ENCODE measurements at places on chromosomes 1 and 21. TPM values are rescaled to one million over a fixed set of nuclear protein-coding genes. Genes with fewer than 3 reads are reported as not detected.

GRCh38 chr21:41048623-41049022 is 119.3 kb upstream of the BACE2 start:
- no peaks in the 10 kb centered on the region for H3K36me3 ChIP-seq
- peaks cover 10% of the 10 kb centered on the region for H3K4me1 ChIP-seq
- no peak overlapping the region for H3K4me3 ChIP-seq

DNA sequence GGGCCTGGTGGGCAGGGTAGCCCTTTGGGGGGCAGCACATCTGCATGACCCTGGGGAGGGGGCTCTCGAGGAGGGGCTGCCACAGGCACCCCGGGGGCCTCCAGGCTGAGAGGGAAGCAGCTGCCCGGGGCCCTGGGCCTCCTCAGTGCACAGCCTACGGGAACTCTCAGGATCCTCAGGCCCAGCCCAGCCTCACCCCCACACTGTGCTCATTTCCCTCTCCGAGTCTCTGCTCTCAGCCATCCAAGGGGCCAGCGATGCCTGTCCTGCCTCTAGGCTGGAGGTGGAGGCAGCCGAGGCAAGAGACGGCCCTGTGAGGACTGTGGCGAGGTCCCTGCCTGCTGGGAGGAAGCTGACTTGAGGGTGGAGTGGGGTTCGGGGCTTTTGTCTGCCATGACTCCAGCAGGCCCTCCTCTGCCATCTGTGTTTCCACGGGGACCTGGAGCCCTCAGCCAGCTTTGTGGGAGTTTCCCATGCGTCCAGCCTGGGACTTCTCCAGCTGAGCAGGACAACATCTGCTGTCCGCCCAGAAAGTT is 7.2 kb upstream of the PLEKHG5 start:
- H3K36me3 ChIP-seq, result no peaks in the 10 kb centered on the region
- no peaks in the 10 kb centered on the region for H3K27me3 ChIP-seq
- peaks cover 17% of the 10 kb centered on the region for H3K4me1 ChIP-seq
- H3K4me3 ChIP-seq, result no peak overlapping the region
- no peak overlapping the region for H3K27ac ChIP-seq
- DNase-seq, result no peak

DNA sequence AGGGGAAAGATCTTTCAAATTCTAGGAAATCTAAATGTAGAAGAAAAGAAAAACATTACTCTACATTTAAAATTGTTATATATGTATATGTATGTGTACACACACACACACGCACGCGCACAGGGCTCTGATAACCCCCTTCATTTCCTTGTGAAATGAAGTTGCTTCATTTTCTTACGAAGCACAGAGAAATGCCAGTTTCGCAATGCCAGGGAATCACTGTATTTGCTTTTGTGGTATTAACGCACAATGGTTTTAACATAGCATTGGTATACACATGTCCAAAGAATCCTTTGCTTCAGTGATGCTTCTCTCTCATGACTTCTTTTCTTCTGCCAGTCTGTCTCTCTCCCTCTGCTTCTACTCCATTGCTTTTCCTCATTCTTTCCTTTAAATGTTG is 8.4 kb upstream of the DDAH1 start:
- DNase-seq, result no peak
- no peak overlapping the region for H3K4me3 ChIP-seq
- H3K27ac ChIP-seq, result no peak overlapping the region
- H3K4me1 ChIP-seq, result no peaks in the 10 kb centered on the region
- no peaks in the 10 kb centered on the region for H3K36me3 ChIP-seq
- no peaks in the 10 kb centered on the region for H3K27me3 ChIP-seq

DNA sequence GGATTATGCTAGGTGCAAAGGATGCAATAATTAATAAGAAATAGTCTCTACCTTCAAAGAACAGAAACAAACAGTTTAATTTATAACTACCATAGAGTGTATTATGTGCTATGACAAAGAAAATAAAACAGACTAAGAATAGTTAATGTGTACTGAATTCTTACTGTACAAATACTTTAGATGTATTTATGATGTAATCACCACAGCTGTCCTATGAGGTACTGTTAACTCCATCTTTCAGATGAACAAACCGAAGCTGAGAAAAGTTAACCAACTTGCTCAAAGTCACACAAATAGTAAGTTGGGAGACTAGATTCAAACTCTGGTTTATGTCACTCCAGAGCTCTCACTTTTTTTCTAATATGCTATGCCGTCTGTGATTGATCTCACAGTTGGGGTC is 77.0 kb upstream of the FGGY start:
- DNase-seq, result no peak
- no peaks in the 10 kb centered on the region for H3K36me3 ChIP-seq
- H3K27ac ChIP-seq, result no peak overlapping the region
- no peak overlapping the region for H3K4me3 ChIP-seq
- no peaks in the 10 kb centered on the region for H3K27me3 ChIP-seq
- peaks cover 5% of the 10 kb centered on the region for H3K4me1 ChIP-seq

DNA sequence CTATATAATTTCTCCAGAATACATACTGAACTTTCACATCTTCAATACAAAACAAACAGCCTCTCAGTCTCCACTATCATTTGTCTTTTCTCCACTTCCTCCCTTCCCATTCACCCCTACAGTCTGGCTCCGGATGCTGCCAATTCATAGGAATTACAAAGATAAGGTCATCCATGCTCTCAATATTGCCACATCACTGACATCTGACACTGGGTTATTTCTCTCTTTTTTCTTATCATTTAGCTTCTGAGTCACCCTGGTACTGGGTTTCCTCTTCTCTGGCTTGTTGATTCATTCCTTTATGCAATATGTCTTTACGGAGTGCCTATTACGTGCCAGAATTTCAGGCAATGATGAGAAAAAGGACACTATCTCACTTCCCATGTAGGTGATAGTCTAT is 3.1 kb upstream of the SH3BP5L start:
- no peak overlapping the region for H3K27ac ChIP-seq
- H3K4me3 ChIP-seq, result no peak overlapping the region
- no peak for DNase-seq
- H3K36me3 ChIP-seq, result no peaks in the 10 kb centered on the region
- no peaks in the 10 kb centered on the region for H3K27me3 ChIP-seq

DNA sequence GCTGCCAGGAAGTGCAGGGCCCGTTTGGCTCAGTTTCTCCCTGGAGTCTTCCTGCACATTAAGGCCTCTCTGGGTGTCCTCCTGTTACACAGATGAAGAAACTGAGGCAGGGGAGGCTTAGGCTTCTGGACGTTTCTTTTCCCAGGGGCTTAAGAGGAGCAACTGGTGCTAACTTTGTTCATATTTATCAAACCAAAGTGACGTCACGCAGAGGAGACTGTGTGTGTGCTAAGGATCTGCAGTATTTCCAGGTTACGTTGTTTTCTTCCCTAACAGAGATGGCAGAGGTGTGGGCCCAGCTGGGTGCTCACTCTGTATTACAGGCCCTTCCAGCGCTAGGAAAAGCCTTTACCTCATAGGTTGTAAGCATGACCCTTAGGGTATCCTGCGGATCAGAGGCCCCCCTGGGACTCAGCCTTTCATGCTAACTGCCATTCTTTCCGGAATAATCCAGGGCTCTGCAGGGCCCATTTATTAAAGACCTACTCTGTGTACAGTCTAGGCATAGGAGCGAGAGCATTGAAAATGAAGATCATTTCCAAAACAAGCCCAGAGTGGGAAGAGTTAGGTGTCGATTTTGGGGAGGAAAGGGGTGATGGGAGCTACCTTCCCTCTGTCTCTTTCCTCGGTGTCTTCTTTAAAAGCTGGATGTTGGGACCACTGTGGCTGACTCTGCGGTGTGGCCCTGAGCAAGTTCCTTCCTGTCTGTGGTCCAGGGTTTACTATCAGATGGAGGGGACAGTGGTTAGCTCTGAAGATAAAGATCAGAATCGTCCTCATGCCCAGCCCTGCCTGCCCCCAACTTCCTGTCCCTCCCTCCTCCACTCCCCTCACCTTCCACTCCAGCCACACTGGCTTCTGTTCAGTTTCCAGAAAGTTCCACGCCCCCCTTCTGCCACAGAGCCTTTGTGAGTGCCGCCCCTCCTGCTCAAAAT is 4.6 kb downstream of the AGTRAP start:
- peaks cover 20% of the 10 kb centered on the region for H3K4me1 ChIP-seq
- H3K4me3 ChIP-seq, result no peak overlapping the region
- H3K27me3 ChIP-seq, result no peaks in the 10 kb centered on the region
- H3K36me3 ChIP-seq, result no peaks in the 10 kb centered on the region

GRCh38 chr21:37746849-37747248 is 169.4 kb downstream of the KCNJ6 start:
- H3K4me3 ChIP-seq, result no peak overlapping the region
- no peaks in the 10 kb centered on the region for H3K36me3 ChIP-seq
- no peak for DNase-seq
- no peaks in the 10 kb centered on the region for H3K4me1 ChIP-seq
- H3K27me3 ChIP-seq, result no peaks in the 10 kb centered on the region

GRCh38 chr1:234683861-234684632 is 74.1 kb upstream of the IRF2BP2 start:
- H3K27ac ChIP-seq, result peak overlapping the region; percentile 89
- no peaks in the 10 kb centered on the region for H3K27me3 ChIP-seq
- H3K4me1 ChIP-seq, result peaks cover 21% of the 10 kb centered on the region

DNA sequence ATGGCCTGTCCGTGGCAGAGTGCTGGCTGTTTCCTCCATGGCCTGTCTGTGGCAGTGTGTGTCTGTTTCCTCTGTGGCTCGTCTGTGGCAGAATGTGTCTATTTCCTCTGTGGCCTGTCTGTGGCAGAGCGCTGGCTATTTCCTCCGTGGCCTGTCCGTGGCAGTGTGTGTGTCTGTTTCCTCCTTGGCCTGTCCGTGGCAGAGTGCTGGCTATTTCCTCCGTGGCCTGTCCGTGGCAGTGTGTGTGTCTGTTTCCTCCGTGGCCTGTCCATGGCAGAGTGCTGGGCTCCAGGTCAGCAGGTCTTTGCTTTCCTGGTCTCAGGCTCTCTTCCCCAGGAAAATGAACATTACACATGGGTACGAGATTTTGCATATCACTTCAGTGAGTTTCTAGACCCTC is 138.4 kb upstream of the IPO9 start:
- no peak for DNase-seq
- H3K4me3 ChIP-seq, result no peak overlapping the region
- H3K27ac ChIP-seq, result no peak overlapping the region
- H3K27me3 ChIP-seq, result no peaks in the 10 kb centered on the region
- no peaks in the 10 kb centered on the region for H3K36me3 ChIP-seq
- peaks cover 14% of the 10 kb centered on the region for H3K4me1 ChIP-seq

GRCh38 chr1:26354972-26355371 is 1.0 kb upstream of the CRYBG2 start:
- DNase-seq, result no peak
- H3K36me3 ChIP-seq, result no peaks in the 10 kb centered on the region
- no peak overlapping the region for H3K27ac ChIP-seq
- H3K4me3 ChIP-seq, result no peak overlapping the region
- peaks cover 6% of the 10 kb centered on the region for H3K27me3 ChIP-seq
- H3K4me1 ChIP-seq, result peaks cover 10% of the 10 kb centered on the region

DNA sequence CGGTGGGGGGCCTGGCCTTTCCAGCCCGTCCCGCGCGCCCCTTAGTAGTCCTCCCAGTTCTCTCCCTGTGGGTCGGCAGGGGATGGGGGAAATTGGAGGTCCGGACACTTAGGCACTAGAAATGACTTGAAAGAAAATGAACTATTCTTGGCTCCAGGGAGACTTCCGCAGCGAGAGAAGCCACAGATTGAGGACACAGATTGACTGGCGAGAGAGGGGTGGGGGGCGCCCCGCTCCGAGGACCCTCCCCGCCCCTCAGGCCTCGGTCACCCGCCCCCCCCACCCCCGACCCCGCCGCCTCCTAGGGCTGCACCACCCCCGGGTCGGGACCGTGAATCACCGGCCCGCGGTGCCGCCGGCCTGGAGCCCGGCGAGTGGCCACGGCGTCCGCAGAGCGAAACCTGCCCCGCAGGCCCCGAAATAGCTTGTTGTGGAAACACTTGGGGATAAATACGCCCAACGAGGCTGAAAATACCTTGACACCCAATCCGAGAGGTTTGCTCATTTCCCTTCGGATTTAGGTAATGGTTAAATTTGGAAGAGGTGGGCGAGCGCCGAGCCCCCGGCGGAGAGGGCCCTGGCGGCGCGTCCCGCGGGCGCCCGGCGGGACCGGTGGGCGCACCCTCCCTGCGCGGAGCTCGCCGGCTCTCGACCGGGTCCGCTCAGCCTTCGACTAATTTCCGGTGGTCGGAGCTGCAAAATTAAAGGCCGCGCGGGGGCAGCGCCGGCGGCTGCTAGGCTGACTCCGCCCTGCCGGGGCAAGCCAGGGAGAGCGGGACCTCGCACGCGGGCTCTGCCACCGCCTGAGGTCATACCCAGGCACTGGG is at the start of gene GFI1:
TSS of gene GFI1 (minus strand) at position 675 of the 827 bp plus-strand sequence. CDS start 3,438 bp downstream, outside the sequence.
- H3K4me3 ChIP-seq, result peak within 1 kb of the TSS; percentile 68
- H3K27ac ChIP-seq, result peak within 1 kb of the TSS; percentile 97
- no peaks in the 10 kb centered on the region for H3K36me3 ChIP-seq
- H3K4me1 ChIP-seq, result peaks cover 55% of the 10 kb centered on the region
- H3K27me3 ChIP-seq, result no peaks in the 10 kb centered on the region

DNA sequence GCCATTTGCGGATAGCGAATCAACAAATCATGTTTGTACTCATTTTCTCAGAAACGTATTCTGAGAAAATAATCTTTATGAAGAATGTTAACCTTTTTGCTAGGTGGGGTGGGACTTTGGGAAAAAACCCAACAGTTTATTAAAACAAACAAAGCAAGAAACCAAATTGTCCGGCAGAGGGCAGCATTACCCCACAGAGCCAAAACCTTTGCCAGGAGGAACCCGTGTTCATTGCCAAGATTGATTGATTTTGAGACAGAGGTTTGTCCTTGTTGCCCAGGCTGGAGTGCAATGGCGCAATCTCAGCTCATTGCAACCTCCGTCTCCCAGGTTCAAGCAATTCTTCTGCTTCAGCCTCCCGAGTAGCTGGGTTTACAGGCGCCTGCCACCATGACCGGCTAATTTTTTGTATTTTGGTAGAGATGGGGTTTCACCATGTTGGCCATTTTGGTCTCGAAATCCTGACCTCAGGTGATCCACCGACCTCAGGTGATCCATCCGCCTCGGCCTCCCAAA is 70.8 kb upstream of the RHOU start:
- no peak overlapping the region for H3K27ac ChIP-seq
- peaks cover 8% of the 10 kb centered on the region for H3K4me1 ChIP-seq
- H3K27me3 ChIP-seq, result no peaks in the 10 kb centered on the region

GRCh38 chr1:224502459-224503160 is 68.0 kb upstream of the WDR26 start:
- no peaks in the 10 kb centered on the region for H3K27me3 ChIP-seq
- peak; percentile 69 for DNase-seq
- peak overlapping the region; percentile 91 for H3K27ac ChIP-seq
- H3K4me3 ChIP-seq, result no peak overlapping the region
- peaks cover 49% of the 10 kb centered on the region for H3K4me1 ChIP-seq

GRCh38 chr1:185733818-185734735 is at the start of gene HMCN1:
Gene HMCN1 (plus strand): TSS chr1:185734391. CDS start chr1:185734780, 389 bp downstream.
- no peak within 1 kb of the TSS for H3K27ac ChIP-seq
- peak; percentile 71 for DNase-seq
- no peak within 1 kb of the TSS for H3K4me3 ChIP-seq
- H3K27me3 ChIP-seq, result no peaks in the 10 kb centered on the region

DNA sequence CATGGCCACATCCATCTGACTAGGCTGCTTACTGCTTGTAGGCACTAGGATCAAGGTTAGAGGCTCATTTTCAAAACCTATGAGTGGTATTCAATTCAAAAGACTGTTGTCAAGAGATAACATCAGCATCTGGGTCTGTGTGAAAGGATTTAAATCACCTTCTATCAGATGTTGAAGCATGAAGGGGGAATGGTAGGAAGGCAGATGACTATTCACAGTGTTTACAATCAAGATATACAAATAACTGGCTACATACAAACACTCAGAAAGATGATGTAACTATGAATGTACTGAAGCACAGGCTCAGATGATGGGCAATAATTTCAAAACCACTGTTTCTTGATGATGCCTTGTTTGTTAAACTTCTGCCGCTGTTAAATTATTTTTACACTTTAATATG is 249.2 kb downstream of the SLC45A1 start:
- DNase-seq, result no peak
- no peaks in the 10 kb centered on the region for H3K36me3 ChIP-seq

AIRE gene
- not detected for total RNA-seq

MAST2 gene
- 9.9 TPM for total RNA-seq

MXRA8 gene
- total RNA-seq, result 48.5 TPM

PTPN7 gene
- total RNA-seq, result 3.6 TPM

CELA2A gene
- 4,384 TPM for total RNA-seq

CNN3 gene
- 83.1 TPM for total RNA-seq

RPE65 gene
- not detected for total RNA-seq

EPHB2 gene
- 2.9 TPM for total RNA-seq

All from body of pancreas (tissue), 4 donors.